ENCODE measurements at places on chromosomes 2 and 18.

DNA sequence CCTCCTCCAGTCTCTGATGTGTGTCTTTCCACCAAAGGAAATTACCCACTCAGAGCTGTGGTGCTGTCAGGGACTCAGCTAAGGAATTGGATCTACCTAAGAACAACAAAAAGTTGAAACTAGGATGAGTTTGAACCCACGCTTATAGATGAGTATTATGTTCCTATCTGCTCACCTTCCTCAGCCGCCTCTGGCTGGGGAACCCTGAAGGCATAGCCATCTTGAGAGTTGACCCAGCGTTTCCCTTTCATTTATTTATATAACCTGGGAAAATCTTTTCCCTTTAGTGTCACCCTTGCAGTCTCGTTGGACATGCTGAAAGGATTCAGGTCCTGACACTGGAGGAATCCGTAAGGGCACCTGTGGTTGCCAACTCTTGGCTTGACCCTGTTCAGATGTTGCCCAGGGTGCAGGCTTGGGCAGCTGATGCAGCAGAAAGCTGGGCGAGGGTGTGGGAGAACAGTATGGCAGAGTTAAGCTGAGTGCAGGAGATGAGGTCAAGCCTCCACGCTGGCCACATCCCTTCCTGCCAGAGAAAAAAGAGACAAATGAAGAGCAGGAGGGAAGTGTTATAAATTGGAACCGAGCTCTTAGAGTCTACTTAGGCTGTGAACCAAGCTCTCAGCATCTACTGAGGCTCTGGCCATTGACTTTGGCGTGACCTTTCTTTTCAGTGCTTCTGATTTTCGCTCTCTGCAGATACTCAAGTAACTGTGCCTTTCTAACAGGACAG, 1.9 kb downstream of the CDH20 start:
- DNase-seq = no peak

DNA sequence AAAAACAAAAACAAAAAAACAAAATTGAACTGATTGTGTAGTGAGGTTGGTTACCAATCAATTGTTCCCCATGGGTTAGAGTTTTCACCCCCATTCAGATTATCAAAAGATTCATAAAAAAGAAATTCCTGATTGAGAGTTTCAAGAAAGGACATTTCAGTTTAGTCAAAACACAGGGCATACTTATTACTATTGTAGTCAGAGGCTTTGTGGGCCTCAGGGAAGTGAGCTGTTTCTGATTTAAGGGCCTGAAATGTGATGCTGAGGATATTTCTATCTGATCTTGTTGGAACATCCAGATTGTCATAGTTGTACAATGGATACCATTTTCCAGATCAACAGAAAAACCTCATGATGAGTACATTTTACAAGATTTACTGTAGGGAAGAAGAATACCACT, 368.1 kb upstream of the NETO1 start:
- DNase-seq = no peak

DNA sequence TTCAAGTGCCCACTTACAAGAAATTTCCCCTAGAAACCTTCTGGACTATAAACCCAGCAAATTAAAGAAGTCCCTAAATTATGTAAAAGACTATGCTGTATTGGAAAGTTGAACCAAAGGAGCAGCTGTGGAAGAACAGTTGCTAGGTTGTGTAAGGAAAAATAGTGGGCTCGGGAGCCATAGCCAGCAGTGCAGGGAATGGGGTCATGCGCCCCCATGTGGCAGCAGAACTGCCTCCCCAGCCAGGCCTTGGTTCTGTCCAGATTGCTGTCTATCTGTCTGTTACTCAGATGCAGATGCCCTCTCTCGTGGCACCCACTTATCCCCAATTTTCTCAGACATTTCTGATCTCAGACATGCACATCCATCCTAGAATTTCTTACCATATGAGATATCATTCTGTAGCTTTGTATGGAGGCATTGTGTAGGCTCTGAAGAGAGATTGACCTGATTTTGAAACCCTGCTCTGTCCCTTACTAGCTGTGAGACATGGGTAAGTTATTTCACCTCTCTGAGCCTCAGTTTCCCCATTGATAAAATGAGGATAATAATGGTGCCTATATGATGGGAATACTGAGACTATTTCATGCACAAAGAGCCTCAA, 258.3 kb downstream of the SS18 start:
- DNase-seq = no peak

DNA sequence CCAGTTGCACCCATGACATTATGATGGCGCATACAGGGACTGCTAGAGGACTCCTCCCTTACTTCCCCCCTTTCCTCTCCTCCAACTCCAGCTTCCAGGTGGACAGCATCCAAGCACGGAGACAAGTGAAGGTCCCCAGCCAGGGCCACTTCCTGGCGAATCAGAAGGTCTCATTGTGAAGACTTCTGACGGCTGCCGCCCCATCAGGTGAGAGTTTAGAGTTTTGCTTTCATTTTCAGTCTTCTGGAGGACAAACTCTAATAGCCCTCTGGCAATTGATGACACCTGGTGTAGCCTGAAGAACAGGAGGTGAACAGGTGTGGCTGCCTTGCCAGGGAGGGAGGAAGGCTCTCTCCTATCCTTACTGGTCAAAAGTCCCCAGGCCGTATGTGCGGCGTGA, 77.3 kb upstream of the KCNH7 start:
- DNase-seq = no peak

- no peak for DNase-seq
These were observed 9.4 kb upstream of the SERPINB7 start for GRCh38 chr18:63765837-63766236.

DNA sequence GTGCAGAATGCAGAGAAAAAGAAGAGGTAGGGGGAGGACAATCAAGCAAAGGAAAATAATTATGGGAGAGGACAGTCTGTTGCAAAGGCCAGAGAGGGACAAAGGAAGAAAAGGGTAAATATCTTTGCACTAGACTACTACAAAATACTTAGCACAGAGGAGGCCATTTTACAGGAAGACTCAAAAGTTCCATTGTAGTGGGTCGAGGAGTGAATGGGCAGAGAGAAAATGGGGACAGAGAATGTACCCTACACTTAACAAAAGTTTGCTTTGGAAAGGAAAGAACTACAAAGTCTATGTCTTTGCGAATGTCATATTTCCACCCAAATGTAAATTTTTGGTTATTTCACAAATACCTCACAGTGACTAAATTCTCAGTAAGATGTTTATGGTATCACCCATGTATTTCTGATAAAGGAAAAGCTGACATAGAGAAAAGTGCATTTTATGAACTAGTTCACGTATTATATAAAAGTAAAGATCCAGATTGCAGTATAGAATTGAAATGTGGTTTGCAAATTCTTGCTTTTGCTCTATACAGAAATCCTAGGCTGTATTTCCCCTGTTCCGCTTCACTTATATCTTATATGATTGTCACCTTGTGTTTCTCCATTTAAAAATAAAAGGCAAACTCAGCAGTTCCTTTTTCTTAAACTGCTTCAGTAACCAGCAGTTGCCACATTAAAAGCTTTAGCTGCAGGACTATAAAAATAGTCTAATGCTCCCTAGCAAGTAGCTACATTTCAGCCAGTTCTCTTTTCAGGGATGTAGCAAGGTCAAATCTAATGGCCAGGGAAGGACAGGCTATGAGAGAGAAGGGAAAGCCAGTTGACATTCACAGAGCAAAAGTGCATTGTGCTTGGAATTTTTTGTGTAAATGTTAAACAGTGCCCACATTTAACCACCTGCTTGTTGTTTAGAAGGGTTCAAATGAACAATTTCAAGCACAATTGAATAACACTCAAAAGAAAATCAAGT, 79.7 kb upstream of the CYTIP start:
- DNase-seq = no peak

DNA sequence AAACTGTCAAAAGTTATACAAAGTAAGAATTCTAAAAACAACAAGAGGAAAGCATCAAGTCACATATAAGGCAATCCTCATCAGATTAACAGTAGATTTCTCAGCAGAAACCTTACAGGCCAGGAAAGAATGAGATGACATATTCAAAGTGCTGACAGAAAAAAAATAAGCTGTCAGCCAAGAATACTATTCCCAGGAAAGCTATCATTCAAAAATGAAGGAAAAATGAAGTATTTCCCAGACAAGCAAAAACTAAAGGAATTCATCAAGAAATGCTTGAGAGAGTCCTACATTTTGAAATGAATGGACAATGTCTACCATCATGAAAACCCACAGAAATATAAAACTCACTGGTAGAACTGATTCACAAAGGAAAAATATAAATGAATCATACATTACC, 268.9 kb upstream of the OSR1 start:
- DNase-seq = no peak

GRCh38 chr18:22546905-22547570, 129.3 kb upstream of the CTAGE1 start:
- no peak for DNase-seq

DNA sequence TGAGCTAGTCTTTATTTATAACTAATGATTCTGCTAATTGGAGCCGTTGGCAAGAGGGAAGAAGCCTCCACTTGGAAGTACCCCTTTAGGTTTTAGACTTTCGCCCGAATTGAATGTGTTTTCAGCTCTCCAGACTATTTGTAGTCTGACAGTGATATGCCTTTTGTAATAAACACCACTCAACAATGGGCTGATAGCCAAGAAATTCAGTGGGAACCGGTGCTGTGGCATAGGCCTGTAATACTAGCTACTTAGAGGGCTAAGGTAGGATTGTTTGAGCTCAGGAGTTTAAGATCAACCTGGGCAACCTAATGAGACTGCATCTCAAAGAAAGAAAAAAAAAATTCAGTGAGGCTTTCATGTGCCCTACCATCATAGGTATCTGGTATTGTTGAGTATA, 13.6 kb upstream of the ZSCAN30 start:
- no peak for DNase-seq

GRCh38 chr2:188746727-188747126, 227.4 kb upstream of the COL3A1 start:
- DNase-seq = no peak

DNA sequence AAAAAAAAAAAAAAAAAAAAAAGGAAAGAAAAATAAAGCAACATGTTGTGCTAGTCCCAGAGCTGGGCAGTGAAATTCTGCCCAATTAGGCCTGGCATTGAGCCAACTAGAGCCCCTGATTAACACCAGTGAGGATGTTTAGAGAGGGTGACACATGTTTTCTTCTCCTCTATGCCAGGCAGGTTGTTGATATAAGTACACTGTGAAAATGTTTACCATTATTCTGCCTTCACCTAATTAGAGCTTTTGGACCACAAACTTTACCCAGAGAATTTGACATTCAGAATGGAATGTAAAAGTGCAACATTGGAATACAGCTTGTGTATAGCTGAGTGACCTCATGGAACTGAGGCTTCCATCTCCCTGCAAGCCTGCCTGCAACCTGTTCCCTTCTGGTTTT, 95.9 kb upstream of the MSH2 start:
- no peak for DNase-seq

DNA sequence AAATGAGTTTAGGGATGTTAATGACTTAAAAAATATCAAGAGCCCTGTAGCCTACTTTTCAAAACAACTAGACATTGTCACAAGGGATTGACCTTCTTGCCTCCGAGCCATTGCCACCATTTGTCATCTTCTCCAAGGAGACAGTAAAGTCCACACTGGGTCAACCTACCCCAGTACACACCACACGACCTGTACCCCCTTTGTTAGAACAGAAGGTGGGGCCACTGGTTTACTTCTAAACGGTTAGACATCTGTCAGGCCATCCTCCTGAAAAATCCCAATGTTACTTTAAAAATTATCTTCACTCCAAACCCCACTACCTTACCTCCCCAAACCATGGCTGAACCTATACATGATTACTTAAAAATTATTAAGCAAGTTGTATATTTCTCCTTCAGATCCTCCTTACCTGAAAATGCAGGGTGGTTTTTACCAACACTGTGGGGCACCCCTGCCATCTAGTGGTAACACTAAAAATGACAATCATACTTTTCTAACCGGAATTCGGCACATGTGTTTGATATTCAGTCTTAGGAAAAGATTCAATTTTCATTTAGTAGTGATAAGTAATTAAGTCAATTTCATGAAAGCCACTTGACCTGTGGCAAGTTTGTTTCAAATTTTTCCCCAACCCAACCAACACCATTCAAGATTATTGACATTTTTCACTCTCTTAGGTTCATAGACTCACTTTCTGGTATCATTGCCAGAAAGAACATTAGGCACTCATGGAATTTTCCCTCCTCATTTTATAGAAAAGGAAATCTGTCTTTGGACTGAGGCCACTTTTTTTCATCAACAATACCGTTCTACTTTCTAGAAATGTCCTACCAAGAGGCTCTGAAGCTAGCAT, 265.3 kb upstream of the PKDCC start:
- no peak for DNase-seq

- no peak for DNase-seq
These were observed 304.0 kb upstream of the TMEFF2 start for GRCh38 chr2:192498747-192499146.

GRCh38 chr2:33518929-33519328, 42.5 kb downstream of the RASGRP3 start:
- no peak for DNase-seq

GRCh38 chr2:216716109-216716508, 20.8 kb upstream of the IGFBP5 start:
- DNase-seq = no peak

DNA sequence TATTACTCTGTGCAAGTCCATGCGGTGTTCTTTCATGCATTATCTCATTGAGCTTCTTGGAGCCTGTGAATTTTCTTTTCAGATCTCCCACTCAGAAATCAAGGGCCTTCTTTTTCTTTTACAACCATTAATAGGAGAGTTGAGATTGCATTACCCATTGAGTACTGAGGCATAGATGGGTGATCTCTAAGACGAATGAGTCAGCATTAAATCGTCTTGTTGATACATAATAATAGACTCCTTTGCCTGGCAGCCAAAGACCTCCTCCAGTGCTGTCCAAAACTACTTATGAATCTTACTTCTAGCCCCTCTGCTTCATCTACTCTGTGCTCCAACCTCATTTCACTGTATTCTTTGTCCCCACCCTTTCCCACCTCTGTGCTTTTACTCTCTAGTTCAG, 180.5 kb downstream of the AGPS start:
- no peak for DNase-seq

- DNase-seq = no peak
These were observed 9.0 kb upstream of the STRN start for GRCh38 chr2:36975306-36975705.

GRCh38 chr2:61135510-61135909, 26.5 kb upstream of the C2orf74 start:
- no peak for DNase-seq

DNA sequence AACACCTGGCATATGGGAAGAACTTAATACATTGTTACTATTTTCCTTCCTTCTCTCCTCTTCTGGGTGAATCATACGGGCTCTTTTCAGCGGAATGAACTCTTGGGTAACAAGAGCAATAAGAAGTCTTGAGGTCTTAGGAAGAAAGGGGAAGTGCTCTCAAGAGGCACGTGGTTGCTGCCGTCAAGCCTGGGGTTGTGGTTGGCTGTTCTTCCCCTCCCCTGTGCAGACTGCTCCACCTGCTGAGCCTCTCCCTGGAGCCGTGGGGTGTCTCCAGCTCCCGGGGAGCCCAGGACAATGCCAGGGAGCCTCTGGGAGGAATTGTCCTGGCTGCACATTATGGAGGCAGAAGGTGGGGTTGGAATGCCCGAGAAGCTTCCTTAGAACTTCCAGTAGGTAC, 19.4 kb downstream of the TOGARAM2 start:
- DNase-seq = no peak

DNA sequence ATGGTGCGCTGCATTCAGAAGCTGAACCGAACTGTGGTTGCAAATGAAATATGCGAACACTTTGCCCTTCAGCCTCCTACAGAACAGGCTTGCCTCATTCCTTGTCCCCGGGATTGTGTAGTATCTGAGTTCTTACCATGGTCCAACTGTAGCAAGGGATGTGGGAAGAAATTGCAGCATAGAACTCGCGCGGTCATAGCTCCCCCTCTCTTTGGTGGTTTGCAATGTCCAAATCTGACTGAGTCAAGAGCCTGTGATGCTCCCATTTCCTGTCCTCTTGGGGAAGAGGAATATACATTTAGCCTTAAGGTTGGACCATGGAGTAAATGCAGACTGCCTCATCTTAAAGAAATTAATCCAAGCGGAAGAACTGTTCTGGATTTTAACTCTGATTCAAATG, 291.4 kb downstream of the THSD7B start:
- no peak for DNase-seq

Measured in stimulated activated CD8-positive, alpha-beta memory T cell treated with anti-CD3 and anti-CD28 coated beads, Interleukin-15, amount 100 ng/mL, for 4 hours (primary cell).